ENCODE measurements at places on chromosomes 6 and 20.

DNA sequence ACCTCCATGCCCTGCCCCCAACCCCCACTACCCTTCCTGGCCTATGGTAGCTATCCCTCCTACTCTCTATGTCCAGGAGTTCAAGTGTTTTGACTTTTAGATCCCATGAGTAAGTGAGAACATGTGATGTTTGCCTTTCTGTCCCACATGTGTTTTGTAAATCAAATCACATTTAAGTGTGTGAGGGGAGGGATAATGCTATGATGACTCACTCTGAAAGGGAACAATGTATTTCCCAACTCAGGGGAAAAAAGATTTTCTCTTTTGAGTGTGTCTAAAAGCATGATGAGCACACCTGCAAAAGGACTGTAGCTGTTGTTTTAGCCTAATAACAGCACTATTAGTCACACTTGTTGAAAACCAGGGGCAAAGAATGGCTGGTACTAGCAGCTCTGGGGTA is 193.7 kb downstream of the GJA10 start:
- DNase-seq = peak; percentile 22

DNA sequence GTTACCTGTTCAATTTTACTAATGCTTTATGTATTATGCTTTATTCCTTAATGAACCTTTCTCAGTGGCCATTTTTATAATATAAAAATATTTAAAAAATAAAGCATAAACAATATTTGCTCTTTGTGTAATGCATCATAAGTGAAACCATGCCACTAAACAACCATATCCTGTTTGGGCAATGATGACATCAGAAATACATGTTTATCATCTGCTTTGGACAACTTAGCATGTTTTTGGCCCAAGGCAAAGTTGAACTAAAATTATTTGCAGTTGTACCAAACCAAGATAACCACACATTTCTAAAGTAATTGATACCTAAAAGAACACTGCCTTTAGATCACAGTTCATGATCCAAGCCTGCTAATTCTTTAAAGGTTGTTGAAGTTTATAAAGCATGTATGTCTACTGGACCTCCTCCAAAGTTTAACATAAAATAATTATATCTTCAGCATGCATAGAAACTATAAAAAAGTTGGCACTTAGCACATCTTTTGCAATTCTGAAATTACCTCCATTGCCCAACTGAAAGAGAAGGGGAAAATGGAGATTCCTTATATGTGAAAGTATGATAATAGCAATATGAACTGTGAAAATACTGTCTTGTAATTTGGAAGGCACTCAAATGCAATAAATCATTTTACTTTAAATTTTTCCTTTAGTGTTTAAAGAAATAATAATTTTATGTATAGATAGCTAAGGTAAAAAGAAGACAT is 325.6 kb upstream of the RUNX2 start:
- no peak for DNase-seq

GRCh38 chr20:11205769-11206362 is 532.1 kb upstream of the JAG1 start:
- no peak for DNase-seq

DNA sequence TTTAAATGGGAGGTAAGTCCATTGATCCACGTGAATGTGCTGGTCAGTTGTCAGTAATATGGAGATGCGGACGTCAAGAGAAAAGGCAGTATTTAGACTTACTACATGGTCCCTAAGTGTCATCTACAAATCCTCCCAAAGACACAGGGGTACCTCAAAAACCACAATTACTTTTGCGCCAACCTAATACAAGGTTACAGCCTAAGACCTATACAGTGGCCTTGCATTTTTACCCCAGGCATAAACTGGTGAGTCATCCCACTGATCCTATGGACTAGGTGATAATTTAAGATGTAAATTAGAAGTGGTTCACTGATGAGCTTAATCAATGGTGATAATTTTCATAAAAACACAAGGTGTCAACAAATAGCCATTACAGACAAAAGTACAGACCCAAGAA is 141.0 kb downstream of the NFATC2 start:
- no peak for DNase-seq

DNA sequence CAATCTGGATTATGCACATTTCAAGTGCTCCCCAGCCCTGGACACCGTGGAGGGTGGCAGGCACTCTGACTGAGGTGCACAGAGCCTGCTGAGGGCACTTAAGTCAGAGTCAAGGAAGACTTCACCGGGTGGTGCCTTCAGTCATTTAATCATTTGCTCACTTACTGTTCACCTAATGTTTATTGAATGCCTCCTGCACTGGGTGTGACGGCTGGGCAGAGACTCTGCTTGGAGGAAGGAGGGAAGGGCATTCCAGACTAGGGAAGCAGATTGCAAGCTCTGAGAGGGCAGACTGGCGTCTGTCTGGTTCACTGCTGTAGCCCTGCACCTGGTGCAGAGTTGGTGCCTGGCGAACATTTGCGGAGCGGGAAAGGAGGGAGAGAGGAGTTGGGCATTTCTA is 54.2 kb upstream of the FAM83D start:
- DNase-seq = no peak

DNA sequence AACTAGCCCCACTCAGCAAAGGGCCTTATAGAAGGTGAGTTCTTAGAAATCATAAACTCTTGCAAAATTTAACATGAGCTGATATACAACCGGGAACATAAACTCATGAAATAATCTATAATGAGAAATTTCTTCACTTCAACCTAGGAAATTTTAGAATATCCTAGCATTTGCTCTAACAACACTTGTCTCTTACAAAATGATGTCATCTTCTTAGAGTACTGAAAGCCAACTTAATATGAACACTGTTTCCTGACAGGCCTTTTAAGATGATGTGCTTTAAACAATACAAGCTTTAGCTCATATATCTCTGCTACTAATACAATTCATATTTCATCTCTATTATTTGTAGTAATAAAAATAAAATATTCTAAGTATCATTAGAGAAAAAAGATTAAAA is 932 bp downstream of the PACRG start:
- no peak for DNase-seq

- DNase-seq = no peak
Measured at GRCh38 chr6:16754876-16755275, 6.4 kb downstream of the ATXN1 start.

- no peak for DNase-seq
Measured at GRCh38 chr6:11370191-11371018, 137.9 kb upstream of the NEDD9 start.

DNA sequence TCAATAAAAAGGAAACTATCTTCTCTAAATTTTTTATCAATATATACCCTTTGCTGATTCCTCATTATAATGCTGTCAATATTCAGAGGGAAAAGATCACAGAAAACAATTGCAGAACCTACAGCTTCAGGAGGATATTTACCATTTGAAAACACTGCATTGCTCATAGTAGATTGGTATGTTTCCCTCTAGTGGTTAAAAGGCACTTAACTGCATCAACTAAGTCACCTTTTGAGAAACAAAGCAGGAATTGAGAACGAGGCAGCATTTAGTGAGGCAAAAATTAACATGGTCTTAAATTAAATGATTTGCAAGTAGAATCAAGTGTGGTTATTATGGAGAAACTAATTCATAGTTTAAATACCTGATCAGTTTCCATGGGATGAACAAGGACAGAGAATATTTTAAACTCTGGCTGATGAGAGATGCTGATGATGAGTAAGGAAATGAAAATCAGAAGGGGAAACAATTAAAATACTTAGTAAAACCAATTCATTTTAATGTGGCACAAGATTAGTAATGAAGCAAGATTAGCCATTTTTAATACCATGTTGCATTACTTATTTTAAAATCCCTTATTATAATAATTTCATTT is 642.1 kb downstream of the EPHA7 start:
- DNase-seq = peak; percentile 53

DNA sequence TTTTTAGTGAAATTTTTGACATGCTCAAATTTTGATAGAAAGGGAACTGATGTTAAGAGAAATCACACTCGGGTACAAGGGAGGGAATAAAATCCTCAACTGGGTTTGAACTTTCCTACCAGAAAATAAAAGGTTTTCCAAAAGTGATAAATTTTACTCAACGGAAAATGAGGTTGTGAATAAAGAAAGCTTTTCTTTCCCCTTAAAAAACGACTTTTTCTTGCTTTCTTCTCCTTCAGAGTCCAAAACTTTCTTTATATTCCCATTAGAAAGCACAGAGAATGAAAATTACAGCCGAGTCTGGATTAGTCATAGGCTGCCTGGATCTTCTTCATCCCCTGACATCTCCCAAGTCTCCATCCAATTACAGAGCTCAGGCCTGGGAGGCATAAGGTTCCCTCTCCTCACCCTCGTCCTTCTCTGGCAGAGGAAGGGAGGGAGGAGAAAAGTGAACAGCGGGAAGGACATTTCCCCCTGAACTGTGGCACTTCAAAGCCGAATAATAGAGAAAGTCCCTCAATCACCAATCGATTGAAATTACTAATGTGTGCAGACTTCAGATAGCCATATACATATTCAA is 28.1 kb upstream of the QKI start:
- no peak for DNase-seq

DNA sequence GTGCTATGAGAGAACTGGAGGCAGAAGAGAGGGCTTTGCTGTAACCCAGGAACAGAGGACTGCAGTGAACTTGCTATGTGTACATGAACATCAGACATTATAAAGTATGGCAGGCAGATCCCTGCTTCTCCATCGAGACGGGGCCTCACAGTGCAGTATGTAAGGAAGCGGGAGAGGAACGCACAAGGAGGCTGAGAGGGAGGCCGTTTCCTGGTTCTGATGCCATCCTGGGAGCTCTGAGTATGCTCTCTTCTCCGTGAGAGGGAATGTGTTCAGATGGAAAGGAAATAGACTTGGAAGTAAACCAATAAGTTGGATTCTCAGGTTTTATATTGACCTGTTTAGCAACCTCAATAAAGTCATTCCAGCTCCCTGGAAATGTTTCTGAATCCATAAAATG is 101.8 kb downstream of the ALDH8A1 start:
- no peak for DNase-seq

DNA sequence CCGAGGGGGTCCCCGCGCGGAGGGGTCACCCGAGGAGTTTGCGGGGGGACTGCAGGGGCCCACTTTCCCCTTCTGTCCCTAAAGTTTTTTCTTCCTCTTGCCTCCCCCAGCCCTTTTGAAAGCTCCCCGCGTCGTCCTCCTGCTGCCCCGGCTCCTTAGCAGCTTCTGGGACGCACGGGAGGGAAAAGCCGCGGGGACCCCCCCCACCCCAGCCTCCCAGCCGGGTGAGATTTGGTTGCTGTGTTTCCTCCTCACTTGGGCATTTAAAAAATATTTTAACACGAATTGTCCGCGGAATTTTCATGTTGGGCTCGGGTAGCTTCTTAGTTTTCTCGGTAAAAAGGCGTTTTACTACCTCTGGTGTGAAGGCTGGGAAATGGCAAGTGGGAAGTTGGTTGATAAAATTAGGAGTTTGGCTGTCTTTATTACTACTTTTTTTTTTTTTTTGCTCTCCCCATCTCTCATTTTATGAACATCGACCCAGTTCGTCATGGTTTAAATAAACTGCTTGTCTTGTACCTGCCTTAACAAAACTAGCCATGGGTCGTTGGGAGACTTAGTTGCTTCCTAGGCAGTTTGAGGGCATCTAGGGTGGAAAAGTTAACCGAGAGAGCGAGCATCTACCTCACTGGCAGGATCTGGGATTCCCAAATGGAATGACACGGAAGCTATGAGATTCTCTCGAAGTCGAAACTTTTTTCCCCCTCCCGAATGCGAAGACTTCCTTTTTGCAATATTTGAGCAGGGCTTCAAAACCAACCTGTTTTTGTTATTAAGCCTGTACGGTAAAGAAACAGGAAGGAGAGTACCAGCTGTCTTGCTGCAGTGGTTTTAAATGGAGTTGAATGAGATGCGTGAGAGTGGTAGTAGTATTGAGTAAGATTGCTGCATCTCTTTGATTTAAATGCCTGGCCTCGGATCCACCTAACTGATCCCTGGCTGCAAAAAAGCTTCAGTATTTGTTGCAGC is 868 bp downstream of the NCOA3 start:
- DNase-seq = peak; percentile 40

GRCh38 chr6:15553031-15553430 is 109.8 kb downstream of the DTNBP1 start:
- DNase-seq = no peak

DNA sequence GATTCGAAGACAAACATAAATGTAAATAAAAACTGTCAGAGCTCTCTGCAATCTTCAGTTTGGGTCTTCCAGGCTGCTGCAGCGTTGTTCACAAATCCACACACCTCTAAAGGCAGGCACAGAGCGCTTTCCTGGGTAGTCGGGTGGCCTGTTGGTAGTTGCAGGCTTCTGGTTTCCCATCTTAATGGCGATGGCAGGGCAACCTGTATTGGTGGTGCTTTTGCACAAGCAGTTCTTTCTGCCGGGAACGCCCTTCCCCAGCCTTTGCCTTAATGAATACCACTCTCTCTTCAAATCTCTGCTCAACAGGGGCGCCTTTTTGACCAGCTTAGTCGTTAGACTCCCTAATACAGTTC is 723 bp upstream of the IFT52 start:
- DNase-seq = no peak

DNA sequence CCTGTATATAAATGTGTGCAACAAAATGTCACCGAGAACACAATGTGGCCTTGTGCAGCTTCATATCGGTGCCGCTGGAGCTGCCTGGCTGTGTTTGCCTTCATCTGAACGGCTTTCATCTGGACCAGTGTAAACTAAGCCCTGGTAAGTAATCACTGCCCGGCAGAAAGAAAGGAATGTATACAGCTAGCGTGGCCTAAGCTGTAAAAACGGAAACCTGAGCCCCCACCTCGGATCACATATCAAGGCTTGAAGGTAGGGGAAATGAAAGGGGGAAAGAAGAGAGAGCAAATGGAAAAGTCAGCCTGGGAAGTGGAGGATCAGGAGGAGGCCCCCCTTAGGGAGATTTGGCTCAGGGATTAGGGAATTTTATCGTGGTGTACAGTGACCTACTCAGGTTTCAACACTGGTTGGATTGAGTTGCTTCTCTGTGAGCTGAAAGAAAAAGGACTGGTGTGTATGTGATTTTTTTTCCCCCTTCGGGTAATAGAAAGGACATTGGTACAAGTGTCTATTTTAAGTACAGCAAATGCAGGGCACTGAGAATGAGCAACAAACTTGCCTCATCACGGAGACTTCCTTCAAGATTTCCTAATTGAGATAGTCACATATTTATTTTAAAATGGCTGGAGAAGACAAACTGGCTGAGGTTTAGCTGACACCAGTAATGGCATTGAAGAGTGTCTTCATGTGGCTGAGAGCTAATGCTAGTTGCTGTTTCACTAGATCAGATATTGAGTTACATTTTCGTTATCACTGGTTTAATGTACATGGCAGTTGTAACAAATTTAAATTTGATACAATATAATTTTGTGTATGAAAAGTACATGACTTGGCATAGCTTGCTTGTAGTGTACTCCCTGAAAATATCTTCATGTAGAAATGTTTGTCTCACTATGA is 3.5 kb downstream of the SOBP start:
- peak; percentile 46 for DNase-seq

GRCh38 chr6:26554697-26555504 is 16.7 kb downstream of the HMGN4 start:
- DNase-seq = peak; percentile 53

- DNase-seq = no peak
Measured at GRCh38 chr20:17593902-17594301, 24.0 kb downstream of the DSTN start.
